ENCODE measurements at places on chromosomes 7 and 10.

DNA sequence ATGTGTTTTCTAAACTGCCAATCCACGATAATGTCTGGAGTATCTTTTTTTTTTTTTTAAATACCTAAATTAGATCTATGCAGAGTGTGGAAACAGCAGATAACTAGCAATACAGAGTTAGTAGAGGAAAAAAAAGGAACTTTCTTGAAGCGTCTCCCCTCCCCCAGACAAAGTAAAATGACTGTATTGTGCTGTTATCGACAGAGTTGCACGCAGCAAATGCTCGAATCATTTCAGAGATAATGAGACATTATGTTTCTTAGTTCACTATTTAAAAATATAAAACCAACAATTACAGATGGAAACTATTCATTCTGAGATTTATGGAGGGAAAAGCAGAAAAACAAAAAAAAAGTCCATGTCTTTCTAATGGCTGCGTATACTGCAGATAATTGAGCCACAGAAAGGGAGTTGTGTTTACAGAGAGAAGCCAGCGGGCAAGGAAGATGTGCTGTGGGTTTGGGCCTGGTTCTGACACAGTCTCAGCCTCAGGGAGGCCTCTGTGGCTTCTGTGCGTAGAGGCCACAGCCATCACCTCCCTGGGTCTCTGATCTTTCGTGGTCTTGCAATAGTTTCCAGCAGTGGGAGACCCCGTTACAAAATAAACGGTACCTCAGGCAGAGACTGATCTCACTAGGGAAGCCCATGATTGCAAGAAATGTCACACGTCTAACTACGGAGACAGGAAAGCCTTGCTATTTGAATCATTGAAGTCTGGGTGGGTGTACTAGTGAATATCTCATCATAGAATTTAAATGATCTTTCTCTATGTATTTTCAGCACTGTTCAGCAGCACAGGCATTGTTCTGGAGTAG lies 19.1 kb upstream of the KLF6 start:
- peak; percentile 74 for DNase-seq

- no peak for DNase-seq
Measured at GRCh38 chr10:31645786-31646185, 282.8 kb downstream of the ARHGAP12 start.

DNA sequence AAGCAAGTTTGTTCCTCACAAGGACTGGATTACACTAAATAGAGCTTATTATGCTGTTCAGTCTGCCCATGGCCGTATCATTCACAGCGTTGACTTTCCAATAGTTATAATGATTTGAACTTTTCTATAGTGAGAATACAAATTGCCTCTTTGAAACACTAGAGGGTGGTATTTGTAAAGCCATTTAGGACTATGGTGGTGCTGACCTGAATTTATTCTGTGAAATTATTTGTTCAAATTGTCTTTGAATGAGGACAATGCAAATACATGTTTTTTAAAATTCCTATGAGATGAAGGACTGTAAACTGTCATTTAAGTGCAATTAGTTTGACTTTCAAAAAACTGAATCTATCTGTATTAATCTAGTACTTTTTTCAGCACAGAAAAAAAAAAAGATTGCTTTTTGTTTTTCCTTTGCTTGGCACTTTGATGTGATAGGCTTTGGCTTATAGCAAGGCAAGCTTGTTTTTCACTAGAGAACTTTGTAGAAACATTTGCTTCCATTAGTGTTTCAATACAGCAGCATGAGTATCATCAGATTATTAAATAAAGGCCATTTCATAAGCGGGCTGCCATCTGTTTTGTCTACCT lies 122.7 kb upstream of the TMEM229A start:
- no peak for DNase-seq

DNA sequence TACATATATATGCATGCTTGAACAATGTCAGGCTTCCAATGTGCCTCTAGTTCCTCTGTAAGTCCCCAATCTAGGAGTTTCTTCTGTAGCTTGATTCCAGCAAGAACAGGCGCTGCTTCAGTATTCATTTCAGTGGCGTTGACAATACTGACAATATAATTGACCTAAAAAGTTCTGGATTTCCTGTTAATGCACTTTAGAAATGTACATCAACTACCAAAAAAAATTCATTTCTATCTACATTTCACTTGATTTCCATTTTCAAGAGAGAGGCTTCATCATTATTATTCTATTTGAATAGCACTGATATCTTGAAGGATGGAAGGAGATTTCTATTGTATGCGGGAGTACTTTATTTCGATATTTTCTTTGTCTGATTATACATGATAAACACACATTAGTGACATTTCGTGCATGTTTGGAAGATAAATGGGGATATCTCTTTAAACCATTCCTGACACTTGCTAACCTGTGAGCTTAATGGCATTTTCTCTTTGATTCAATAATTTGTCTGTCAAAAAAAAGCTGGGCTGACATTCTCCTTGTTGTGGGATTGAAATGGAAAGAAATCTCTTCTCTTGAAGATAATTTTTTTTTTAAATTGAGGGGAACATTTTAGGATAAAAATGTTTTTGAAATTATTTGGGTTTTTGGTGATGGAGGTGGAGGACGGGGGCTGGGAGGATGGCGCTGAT lies 568.2 kb downstream of the LRMDA start:
- no peak for DNase-seq

- DNase-seq: no peak
Measured at GRCh38 chr10:46554166-46554781, 2.2 kb downstream of the GPRIN2 start.

DNA sequence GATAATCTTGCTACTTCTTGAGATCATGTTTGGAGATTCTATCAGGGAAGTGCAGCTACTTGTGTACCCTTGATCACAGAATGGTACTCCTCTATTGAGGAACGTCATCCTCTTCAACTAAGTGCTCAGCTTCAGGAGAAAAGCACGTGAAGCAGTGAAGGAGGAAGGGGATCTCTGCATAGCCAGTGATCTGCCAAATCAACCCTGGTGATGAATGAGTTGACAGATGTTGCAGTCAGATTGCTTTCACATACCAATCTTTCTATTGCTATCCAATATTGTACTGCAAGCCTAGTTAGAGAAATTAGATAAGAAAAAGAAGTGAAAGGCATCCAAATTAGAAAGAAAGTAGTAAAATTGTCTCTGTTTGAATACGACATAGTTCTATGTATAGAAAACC lies 309.4 kb downstream of the TWIST1 start:
- no peak for DNase-seq

GRCh38 chr10:126250045-126250444 lies 138.2 kb downstream of the ADAM12 start:
- DNase-seq: no peak

- DNase-seq: no peak
Measured at GRCh38 chr10:121713486-121713885, 115.2 kb upstream of the FGFR2 start.

- DNase-seq: no peak
Measured at GRCh38 chr10:48843198-48843597, 96.4 kb downstream of the LRRC18 start.

DNA sequence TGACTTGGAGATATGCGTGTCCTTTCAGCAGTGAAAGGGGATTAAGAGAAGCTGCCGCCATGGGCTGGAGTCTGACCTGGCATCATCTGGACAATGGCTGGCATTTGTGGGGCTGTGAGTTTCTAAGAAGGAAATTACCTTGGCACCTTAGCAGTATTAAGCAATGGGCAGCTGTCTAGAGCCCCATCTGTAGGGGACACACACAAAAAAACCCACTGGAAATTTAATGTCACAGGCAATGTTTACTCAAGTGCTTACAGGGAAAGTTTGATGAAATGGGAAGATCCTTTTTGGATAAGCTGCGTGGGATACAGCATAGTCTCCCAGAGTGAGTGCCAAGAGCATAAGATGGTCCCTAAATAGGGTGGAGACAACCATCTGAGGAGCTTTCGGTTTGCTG lies 25.0 kb downstream of the ADRA2A start:
- no peak for DNase-seq

- DNase-seq: no peak
Measured at GRCh38 chr7:150939466-150939865, 38.7 kb downstream of the KCNH2 start.

DNA sequence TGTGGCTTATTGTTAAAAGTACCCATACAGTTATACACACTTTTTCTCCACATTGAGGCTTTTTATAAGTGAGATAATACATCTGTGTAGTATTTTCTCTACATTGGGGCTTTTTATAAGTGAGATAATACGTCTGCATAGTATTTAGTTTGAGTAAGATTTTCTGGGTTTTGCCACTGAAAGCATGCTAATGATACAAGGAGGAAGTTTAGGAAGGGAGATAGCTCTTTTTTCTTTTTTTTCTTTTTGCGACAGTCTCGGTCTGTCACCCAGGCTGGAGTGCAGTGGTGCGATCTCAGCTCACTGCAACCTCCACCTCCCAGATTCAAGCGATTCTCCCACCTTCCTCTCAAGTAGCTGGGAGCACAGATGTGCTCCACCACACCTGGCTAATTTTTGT lies 13.3 kb downstream of the FAM107B start:
- DNase-seq: no peak

DNA sequence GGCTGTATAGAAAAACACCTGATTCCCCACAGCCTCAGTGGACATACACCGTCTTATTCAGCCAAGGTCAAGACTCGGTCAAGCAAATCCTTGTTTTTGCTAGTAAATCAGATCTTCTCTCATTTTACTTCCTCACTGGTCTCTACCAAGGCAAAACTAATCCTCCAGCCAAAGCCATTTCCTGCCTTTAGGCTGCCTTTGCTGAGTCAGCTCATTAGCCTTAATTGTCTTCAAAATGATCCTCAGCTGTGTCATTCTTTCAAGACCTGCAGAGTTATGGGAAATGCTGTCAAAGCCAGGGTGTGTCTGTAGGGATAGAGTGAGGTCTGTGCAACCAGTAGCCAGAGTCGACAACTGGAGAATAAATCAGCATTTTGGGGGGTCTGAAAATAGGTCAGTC lies 107.2 kb upstream of the FAM180A start:
- no peak for DNase-seq

GRCh38 chr7:138895679-138896078 lies 85.5 kb downstream of the KIAA1549 start:
- DNase-seq: no peak

DNA sequence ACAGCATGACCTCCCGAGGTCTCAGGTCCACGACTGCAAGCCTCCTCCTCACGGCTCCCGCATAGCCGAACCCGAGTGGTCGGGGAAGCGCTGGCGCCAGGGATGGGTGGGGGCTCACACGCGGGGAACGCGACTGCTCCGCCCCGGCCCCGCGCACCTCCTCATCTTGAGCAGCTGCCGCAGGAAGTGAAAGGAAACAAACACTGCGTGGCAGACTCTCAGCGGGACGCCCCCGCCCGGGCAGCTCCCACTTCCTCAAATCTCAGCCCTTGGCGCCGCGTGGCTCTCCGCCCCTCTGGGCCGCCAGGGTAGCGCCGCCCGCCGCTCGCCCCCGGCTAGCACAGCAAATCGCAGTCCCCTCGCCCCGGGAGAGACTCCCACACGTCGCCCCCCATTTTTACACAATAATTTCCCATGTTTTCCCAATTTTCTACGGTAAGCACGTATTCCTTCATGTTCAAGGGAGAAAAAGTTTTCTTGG lies at the start of gene TMEM243:
TMEM243 (minus strand) TSS at position 188 of the 481 bp plus-strand sequence. CDS start 229 bp downstream, outside the sequence.
- DNase-seq: peak; percentile 74

GRCh38 chr10:43344051-43344450 lies 27.4 kb upstream of the FXYD4 start:
- no peak for DNase-seq

- no peak for DNase-seq
Measured at GRCh38 chr10:72002354-72003295, 38.4 kb downstream of the CHST3 start.
